ENCODE measurements at places on chromosomes 6 and 20.

GRCh38 chr6:2450546-2450945, 205.1 kb upstream of the GMDS start:
- DNase-seq: no peak

GRCh38 chr20:12627485-12627884, 381.3 kb upstream of the SPTLC3 start:
- DNase-seq: no peak

DNA sequence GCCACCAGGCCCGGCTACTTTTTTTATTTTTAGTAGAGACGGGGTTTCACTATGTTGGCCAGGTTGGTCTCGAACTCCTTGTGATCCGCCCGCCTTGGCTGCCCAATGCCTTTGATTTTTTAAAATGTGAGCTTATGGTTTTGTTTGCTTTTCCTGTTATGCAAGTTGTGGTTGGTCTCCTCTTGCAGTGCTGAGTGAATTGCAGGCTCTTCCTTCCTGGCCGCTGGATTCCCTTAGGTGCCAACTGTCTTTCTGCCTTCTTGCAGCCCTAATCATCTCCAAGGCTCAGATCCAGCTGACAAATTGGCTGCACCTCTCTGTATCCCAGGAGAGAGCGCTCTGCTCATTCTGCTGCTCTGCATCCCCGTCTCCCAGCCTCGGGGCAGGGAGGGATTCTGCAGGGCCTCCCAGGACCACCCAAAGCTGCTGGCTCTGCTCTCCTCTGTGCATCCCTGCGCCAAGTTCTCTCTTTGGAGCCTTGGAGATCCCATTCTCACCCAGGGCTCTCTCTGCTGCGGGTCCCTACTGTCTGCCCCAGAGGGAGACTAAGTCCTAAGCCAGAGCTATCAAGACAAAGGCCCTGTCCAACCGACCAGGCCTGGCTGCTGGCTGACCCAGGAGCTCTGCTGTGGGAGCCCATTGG, 14.1 kb upstream of the EMILIN3 start:
- DNase-seq: no peak

DNA sequence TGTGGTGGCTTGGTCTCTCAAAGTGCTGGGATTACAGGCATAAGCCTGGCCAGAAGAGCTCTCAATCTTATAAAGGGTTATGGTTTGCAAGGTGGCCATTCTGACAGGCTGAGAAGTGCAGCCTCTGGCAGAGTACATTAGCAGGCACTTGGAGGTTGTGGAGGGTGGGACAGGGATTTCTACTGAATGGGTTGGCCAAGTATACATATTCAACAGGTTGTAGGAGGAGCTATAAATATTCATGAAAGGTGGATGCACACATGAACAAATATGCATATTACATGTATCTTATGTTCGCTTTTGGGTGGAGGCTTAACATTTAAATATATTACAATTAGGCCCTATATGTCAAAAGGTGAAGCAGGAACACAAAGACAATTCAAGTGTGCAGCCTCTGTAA, 20.0 kb upstream of the KCNK5 start:
- DNase-seq: no peak

DNA sequence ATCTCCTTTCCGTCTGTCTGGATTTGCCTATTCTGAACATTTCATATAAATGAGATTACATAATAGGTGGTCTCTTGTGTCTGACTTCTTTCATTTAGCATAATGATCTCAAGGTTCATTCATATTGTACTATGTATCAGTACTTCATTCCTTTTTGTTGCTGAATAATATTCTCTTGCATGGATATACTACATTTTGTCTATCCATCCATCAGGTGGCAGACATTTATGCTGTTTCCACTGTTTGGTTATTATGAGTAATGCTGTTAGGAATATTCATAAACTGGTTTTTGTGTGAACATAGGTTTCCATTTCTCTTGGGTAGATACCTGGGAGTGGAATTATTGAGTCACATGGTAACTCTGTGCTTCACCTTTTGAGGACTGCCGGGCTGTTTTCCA, 148.2 kb upstream of the PMEPA1 start:
- no peak for DNase-seq

- no peak for DNase-seq
Observed at GRCh38 chr6:35411066-35411465, 41.1 kb upstream of the FANCE start.

GRCh38 chr6:819122-819521, 126.2 kb upstream of the EXOC2 start:
- DNase-seq: no peak

DNA sequence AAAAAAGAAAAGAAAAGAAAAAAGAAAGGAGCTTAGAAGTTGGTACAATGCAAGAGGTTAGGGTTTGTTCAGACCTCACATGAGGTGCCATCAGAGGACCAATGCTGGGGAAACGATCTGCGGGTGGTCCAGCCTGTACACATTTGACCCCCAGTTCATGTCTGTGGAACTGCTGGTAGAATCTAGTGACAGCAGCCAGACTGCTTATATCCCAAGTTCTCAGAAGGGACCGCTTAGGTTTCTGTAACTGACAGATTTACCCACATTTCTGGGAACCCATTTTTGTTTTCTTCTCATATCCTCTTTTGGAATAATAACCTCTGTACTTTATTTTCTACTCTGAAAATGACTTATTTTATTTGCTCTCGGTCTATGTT, 4.7 kb downstream of the PPP1R18 start:
- no peak for DNase-seq

DNA sequence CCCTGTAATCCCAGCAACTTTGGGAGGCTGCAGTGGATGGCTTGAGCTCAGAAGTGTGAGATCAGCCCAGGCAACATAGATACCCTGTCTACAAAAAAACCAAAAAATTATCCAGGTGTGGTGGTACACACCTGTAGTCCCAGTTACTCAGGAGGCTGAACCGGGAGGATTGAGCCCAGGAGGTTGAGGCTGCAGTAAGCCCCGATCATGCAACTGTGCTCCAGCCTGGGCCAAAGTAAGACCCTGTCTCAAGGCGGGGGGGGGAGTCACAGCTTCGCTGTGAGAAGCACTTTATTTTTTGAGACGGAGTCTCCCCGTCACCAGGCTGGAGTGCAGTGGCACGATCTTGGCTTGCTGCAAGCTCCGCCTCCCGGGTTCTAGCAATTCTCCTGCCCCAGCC, 54.2 kb downstream of the EZR start:
- DNase-seq: no peak

Measured in KG1 (cell line).